Daoy (cell line): ENCODE measurements at places on chromosomes 6 and 20. TPM values are rescaled to one million over a fixed set of nuclear protein-coding genes. Genes with fewer than 3 reads are reported as not detected.

DNA sequence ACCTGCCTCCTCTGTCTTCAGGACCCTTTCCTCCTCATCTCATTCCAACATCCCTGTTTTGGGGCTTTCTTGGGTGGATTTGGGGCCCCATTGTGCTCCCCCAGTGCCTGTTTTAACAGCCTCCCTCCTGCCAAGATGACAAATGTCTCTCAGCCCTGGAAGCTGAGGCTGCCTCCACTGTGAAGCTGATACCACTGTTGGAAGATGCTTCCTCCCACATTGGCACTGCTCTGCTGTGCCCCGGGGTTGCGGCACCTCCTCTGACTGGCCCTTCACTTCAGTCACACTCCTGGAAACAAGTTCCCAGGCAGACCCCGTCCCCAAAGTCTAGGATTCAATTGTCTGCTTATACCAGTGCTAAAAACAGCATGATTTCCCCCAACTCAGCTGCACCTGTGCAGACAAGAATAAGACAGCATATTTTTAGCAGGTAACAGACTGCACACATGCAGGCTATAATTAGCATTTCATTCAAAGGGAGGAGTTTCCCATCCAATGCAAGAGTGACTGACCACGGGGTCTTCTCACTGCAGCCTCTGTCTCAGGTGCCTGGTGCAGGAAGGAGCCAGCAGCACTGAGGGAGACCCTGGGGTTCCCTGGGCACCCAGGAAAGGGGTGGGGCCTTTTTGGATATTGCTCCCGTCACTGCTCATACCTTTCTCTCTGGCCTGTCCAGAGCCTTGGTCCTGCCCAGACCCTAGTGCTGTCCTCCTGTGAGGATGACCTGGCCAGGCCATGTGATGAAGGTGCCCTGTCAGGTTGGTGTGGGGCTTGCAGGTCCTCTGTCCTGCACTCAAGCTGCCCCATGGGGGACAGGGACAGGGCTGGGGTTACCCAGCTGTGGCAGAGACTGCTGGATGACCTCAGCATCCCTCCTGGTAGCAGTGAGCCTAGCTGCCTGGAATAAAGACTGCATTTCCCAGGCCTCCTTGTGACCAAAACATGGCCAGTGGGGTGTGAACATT is 31.5 kb upstream of the SULF2 start:
- no peak for DNase-seq

GRCh38 chr6:74642101-74642500 is 563.8 kb downstream of the COL12A1 start:
- no peak for DNase-seq

GRCh38 chr6:132382630-132383175 is 18.6 kb downstream of the MOXD1 start:
- DNase-seq, result no peak

WFDC2 gene
- total RNA-seq, result not detected in 2 replicates

DNA sequence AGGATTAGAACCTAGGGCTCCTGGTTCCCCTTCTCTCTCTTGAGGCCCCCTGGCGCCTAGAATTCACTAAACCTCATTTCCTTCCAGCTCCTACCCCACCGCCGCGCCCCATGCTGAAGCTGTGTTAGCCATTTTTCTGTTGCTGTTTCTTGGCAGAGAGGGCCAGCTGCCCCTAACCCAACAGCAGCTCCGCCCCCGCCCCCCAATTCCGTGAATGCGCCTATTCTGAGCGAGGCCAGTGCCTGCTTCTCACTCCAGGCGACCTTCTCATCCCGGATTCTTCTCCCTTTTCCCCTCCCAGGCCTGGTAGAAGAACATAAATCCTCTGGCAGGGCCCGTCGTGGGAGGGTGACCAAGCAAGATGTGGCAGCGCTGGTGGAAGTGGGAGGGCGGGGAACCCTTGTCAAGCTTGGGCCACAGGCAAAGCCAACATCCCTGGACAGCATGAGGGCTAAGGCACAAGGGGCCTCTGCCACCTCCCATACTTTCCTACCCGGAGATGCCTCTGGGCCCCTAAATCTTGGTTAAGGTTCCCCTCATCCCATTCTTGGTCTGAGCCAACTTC is 518 bp downstream of the RBPJL start:
- DNase-seq, result no peak

CD93 gene
- under 0.01 TPM in 1 of 2 replicates, not detected in the other for total RNA-seq

DNA sequence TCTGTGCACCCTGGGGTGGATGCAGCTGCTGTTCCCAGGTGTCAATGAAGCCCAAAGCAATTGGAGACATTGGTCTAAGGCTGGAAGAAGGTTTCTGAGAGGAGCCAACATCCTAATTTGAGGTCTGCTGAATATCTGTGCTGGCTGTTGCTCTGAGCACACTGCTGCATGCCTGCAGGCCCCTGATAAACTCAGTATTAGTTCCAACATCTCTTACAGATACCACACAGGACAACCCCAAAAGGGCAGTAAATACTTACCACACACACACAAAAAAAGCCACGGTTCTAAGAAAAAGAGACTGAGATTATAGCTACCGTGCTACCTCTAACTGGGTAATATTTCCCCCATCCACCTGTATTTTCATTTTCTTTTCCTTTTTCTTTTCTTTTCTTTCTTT is 164.3 kb upstream of the SOX4 start:
- DNase-seq, result no peak

DNA sequence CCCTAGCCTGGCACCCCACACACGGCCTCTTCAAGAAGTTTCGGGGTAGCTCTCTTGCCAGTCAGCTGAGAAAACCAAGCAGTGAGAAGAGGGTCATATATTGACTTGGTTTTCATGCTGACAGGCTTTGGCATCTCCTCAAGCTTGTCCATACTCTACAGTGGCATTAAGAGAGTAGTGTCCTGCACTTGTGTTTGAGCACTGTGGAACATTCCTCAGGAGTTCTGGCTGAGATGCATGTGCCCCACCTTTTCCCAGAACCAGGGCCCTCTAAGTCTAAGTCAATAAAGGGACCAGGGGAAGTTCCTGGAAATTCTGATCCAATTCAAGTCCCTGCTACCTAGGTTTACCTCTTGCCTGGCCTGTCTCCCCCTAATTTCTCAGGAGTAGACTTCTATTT is 544.1 kb upstream of the FLRT3 start:
- no peak for DNase-seq

MCHR2 gene
- total RNA-seq, result not detected in 2 replicates

DNA sequence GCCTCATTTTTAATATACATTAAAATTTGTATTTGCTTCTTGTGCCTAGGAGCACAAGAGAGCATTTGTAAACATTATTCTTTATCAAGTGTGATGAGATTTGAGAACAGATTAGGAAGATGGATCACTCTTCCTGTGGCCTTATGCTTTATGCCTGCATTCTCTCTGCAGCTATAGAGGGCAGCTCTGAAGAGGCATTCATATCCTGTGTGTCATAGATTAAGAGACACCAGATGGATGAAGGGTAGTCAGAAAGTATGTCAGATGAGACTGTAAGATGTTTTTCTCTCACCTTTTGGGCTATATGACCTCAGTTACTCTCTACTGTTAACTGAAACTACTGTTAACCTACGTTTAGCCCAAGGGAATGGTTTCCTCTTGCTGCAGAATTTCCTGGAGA is 61.4 kb downstream of the DNAH8 start:
- DNase-seq, result peak; percentile 59

- DNase-seq, result peak; percentile 23
Measured at GRCh38 chr6:134123666-134124208, 71.3 kb upstream of the SLC2A12 start.

GRCh38 chr6:3290931-3291211 is 32.1 kb downstream of the PSMG4 start:
- no peak for DNase-seq

GRCh38 chr6:135162678-135163439 is 18.2 kb upstream of the MYB start:
- peak; percentile 74 for DNase-seq

HLA-DMB gene
- total RNA-seq, result 0.23 and 3.2 TPM in 2 replicates

- no peak for DNase-seq
Measured at GRCh38 chr6:73942592-73943186, 246.7 kb downstream of the CD109 start.

- no peak for DNase-seq
Measured at GRCh38 chr6:16267428-16268263, 29.3 kb downstream of the GMPR start.

GRCh38 chr6:152089992-152090391 is 282.5 kb downstream of the ESR1 start:
- peak; percentile 21 for DNase-seq

PSORS1C1 gene
- 0.23 and 1.5 TPM in 2 replicates for total RNA-seq

DNA sequence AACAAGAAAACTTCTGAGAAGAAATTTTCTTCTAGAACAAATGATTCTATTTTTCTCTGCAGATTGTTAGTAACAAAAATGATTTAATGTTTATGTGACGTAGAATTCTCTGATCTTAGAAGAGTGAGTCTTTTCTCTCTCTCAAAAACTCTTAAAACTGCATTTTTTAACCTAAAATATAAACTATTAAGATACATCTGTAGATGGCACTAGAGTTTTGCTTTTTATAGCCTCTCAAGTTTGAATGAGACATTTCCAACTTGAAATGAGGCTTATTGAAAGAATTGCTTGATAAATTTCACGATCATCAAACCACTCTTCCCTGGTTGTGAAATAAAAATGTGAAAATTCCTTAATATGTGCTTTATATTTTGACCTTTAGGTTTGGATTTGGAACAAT is 53.8 kb downstream of the PHF3 start:
- DNase-seq, result no peak

DNA sequence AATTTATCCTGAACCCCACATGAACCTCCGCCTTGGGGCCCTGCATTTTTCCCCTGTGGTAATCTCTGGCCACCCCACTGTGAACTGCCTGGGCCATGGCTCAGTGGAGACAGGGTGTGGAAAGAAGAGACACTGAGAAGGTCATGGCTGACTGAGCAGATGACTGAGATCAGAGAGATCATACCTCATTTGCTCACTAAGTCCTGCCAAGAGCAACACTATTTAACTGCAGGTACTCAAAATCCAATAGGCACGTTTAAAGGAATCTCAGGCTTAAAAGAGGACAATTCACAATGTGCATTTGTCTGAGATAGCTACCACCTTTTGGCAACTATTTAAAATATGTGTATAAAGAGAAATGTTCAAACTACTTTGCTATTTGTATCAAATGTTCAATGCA is 305.0 kb downstream of the GMDS start:
- DNase-seq, result no peak
